ENCODE measurements at places on chromosomes 7 and 10.

DNA sequence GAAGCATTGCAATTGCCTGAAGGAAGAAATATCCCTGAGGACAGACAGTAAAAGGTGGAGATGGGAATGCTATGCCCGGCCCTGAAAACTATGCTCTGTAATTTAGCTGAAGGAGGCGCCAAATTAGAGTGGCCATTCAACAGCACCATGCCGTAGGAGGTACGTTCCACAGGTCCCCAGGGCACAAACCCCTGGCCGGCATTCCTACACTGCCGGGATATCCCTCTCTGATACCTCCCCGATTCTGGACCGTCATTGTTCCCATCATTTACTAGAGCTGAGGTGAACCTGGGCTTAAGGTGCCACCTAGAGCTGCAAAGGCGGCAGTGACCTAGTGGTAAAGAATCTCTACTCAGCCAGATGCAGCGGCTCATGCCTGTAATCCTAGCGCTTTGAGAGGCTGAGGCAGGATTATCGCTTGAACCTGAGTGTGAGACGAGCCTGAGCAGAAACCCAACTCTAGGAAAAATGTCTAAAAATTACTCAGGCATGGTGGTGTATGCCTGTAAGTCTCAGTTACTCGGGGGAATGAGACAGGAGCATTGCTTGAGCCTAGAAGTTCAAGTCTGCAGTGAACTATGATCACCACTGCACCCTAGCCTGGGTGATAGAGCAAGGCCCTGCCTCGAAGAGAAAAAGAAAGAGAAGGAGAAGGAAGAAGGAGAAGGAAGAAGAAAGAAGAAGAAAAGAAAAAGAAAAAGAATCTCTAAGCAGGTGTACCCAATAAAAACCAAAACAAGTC, 53.0 kb upstream of the TNKS2 start:
- no peak for DNase-seq

GRCh38 chr10:91709394-91709798, 76.5 kb upstream of the PPP1R3C start:
- DNase-seq, result no peak

GRCh38 chr7:107206136-107206535, 37.3 kb downstream of the HBP1 start:
- no peak for DNase-seq

DNA sequence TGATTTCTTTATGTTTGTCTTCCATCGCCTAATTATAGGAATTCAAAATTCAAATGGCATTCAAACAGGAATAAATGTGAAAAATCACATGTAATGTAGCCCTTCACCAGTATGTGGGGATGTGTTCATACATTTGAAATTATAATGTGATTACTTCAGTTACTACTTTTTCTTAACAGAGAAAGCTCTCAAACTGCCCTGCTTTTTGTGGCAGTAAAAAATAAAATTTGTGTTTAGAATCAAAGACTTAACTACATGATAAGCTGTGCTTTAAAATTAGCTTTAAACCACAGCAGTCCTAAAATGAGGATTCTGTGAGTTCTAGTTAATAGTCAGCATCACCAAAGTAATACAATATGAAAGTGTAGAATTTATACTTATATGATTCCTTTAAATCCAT, 7.8 kb upstream of the HERC4 start:
- no peak for DNase-seq

DNA sequence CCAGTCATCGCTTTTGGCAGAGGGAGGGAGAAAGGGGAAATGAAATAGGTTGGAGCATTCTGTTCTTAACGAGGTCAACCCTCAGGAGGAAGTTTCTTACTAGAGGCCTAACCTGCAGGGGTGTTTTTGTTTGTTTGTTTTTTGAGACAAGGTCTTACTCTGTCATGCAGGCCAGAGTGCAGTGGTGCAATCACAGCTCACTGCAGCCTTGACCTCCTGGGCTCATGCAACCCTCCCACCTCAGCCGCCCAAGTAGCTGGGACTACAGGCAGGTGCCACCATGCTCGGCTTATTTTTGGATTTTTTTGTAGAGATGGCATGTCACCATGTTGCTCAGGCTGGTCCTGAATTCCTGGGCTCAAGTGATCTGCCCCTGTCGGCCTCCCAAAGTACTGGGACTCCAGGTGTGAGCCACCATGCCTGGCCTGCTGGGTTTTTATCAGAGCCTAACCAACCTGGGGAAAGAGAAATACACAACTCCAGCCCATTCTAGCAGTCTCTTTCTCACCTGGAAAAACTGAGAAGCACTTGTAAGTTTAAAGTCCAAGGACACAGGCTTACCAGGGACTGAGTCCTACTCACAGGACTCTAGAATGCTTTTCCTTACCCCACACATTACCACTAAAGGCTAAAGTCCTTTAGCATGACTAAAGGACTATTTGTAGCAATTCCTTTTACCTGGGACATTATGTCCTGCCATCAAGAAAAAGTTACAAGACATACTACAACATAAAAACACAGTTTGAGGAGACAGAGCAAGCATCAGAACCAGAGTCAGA, 101.0 kb upstream of the EGFR start:
- no peak for DNase-seq

GRCh38 chr10:63795094-63795860, 274.1 kb downstream of the REEP3 start:
- DNase-seq, result no peak

GRCh38 chr7:20661884-20662283, 46.4 kb downstream of the ABCB5 start:
- no peak for DNase-seq

GRCh38 chr10:22340329-22341189, 4.7 kb upstream of the SPAG6 start:
- DNase-seq, result peak; percentile 77

DNA sequence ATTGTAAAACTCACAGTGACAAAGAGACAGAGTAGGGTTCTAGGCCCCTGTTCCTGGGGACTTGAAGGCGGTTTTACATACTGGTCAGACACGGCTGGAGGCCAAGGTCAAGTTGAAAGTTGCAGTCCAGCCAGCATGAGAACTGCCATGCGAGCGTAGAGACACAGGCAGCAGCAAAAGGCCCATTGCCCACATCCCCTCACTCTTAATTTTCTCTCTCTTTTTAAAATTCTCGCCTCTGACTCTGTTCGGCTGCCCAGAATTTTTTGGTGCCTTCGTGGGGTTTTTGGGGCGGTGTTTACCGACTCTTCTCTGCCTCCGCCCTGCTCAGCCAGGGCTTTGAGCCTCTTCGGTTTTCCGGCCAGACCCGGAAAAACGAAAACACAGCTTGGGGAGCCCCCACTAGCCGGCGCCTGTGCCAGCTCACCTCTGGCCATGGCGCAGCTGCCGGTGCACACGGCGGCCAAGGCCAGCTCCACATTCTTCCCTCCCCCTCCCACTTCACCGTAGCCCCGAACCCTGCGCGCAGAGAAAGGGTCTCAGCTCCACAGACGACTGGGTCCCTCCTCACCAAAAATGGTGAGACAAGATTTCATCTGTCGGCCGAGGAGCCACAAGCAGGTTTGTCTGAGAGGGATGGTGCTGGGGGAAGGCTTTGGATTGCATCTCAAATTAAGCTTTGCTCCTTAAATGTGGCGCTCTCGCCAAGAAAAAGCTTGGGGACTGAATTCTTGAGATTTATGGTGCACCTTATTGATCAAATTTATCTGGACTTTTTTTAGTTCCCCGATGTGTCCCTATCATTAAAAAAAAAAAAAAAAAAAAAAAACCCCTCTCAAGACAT, 2.3 kb upstream of the HOXA13 start:
- no peak for DNase-seq

GRCh38 chr7:79051915-79052314, 401.6 kb downstream of the MAGI2 start:
- no peak for DNase-seq

DNA sequence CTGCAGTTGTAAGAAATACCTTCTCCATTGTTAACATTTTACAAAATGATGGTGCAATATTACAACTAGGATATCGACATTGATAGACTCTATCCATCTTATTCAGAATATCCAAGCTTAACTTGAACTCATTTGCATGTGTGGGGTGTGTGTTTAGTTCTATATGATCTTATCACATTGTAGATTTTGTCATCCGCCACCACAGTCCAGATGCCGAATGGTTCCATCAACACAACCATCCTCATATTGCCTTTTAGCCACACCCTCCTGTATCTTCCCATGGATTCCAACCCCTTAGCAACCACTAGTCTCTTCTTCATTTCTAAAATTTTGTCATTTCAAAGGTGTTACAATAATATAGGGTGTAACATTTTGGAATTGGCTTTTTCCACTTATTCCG, 452.9 kb upstream of the AKR1E2 start:
- DNase-seq, result no peak

DNA sequence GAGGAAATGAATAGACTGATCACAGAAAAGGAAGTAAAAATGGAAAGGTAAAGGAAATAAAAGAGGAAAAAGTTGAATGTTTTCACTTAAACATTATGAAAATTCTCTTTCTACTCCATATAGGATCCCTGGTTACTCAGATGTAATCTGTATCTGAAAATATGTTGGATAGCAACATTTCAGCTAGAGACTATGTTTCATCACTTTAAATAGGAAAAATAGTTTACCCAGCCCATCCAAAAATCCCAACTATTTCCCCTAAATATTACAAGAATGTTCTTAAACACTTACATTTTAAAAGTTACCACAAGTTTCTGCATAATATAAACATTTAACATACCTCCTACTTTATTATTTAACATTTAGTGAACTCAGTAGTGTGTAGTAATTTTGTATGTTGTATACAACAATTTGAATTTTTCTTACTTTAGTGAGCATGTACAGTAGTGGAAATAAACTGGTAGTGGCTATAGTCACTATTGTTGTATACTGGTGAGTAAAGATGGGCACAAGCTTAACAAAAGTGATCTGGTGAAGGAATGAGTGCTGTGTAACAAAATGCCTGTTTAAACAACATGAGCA, 27.1 kb downstream of the SLF2 start:
- DNase-seq, result no peak

- DNase-seq, result peak; percentile 68
These were observed 657.3 kb downstream of the TYW1 start for GRCh38 chr7:67653856-67654454.

DNA sequence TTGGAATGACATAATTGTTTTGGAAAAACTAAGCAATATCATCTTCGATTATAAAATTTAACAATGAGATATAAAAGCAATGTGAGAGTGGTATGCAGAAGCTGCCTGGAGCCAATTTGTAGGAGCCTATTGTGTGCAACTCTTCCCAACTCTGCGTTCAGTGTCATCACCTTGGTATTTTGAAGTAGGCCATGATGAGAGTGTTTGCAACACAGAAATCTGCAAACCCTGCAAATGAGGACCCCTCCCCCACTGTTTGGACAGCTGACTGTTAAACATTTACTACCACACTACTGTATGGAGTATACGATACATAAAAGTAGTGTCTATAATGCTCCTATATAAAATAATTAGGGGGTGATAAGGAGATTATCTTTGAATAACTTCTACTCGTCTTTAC, 531.3 kb downstream of the ATRNL1 start:
- DNase-seq, result no peak

- DNase-seq, result no peak
These were observed 157.1 kb upstream of the CHST15 start for GRCh38 chr10:124250506-124250905.

All from foreskin melanocyte (primary cell).